ENCODE measurements at places on chromosomes 7 and 10.
A peak's percentile ranks its signal among the peaks of the same experiment; 100 is the strongest.

DNA sequence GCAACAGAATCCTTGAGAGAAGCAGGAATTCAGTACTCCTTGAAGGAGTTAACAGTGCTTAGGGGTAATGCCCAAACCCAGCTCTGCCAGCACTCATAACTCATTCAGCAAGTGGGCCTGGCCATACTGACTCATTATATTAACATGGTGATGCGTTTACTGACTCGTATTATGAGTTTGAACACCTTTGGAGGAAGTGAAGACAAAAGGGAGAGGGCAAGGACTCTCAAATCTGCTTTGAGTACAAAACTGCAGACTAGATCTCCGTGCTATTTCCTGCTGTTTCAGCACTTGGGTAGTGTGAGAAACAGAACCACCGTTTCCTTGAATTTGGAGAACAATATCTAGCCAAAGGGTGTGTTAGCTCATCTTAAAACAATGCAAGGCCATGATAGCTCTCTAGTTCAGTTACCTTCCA lies 30.8 kb downstream of the SLC16A9 start:
- DNase-seq: peak; percentile 9

GRCh38 chr7:135200821-135201331 lies 10.4 kb downstream of the WDR91 start:
- no peak for DNase-seq

DNA sequence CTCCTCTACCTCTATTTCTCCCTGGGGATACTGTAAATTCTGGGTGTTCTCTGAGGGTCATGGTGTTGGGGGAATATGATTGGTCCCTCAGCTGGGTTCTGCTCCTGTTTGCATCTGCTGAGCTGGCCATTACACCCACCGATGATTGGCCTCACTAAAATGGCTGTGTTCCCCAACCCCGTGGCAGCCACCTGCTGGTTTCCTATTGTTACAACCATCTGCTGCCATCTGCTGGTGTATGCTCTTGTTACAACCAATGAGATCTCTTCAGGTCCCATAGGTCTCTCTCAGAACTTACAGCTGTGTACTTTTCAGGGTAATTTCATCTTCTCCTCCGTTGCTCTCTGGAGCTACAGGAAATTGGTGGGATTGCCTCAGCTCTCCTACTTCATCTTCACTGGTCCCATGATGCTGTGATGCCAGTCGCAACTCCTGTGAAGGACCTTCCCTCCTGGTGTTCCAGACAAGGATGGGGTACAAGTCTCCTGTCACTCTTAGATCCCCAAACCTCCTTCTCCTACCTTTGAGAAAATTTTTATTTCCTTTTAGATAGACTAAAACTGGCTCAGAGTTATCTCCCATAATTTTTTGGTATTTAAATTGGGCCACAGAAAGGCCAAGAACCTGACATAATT lies 303.5 kb upstream of the SMIM30 start:
- peak; percentile 85 for DNase-seq

GRCh38 chr7:154968336-154969001 lies 34.5 kb downstream of the PAXIP1 start:
- DNase-seq: no peak

DNA sequence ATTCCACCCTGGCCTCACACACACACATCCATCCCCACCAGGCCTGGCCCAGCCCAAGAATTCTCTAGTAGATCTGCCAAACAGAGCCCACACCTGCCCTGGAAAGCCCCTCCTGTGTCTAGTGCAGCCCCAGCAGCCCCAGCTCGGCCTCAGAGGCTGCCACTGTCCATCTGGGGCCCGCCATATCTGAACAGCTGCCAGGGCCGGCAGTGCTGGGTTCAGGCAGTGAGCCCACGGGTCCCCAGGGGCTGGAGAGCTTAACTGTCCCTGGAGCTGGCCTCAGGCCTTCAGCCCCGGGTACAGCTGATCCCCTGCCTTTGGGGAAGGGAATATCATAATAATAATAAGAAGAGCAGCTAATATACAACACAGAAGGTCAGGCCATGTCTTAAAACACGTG lies 574 bp downstream of the MYL10 start:
- peak; percentile 95 for DNase-seq

DNA sequence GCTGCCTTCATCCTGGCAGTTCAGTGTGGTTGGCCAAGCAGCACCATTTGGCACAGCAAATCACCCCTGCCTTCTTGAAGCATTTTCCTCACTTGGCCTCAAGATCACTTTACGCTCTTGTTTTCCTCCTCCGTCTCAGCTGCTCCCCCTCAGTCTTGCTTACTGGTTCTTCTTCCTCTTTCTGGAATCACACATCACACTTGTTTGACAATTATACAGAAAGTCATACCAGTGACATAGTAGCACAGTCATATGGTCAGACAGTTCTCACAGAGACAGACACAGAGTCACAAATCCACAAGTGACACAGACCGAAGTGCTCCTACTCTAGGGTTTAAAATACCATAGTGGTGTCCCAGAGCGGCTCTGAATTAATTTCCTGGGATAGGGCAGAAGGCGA lies 43.8 kb upstream of the ARL4A start:
- DNase-seq: no peak

- DNase-seq: peak; percentile 100
Observed at GRCh38 chr7:101099969-101100781, 14.9 kb downstream of the TRIM56 start.
